ENCODE measurements at places on chromosomes 11 and 22.
A peak's percentile ranks its signal among the peaks of the same experiment; 100 is the strongest.

DNA sequence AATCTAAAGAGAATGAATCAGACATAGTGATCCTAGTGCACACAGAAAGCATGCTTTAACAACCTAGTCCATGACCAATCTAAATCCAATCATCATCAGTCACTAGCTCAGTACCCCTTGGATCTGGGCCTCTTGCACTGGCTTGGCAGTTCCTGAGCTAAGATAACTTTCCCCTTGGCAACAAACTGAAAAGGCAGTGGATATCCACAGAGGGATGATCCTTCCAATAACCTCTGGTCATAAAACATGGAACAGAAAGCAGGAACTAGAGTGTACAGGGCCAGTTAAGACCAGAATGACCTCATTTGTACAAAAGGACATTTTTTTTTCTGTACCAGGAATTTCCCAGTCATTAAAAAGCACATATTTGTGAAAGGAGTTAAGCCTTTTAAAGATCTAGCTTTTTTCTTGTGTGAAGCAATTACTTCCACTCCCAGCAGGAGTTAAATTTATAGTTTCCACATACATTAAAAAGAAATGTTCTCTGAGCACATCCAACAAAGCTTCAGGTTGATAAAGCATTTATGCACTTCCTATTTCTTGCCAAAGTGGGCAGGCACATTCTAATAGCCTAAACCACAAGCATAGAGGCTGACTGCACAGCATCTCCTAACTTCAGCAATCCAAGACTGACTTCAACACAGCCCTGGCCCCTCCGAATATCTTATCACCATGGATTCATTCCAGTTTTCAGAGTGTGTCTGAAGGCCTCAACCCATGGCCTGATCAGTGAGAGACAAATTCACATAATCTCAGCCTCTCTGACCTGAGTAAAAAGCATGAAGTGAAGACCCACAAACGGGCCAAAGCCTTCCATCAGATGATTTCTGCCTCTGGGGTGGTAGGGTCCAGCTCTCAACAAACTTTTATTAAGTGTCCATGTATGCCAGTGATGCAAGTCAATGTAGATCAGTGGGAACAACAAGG is 29.9 kb downstream of the GUCY1A2 start:
- no peak for DNase-seq

GRCh38 chr22:22123118-22123959 is 121.2 kb upstream of the VPREB1 start:
- DNase-seq: no peak

- no peak for DNase-seq
These were observed 34.2 kb downstream of the CCDC81 start for GRCh38 chr11:86408845-86409244.

DNA sequence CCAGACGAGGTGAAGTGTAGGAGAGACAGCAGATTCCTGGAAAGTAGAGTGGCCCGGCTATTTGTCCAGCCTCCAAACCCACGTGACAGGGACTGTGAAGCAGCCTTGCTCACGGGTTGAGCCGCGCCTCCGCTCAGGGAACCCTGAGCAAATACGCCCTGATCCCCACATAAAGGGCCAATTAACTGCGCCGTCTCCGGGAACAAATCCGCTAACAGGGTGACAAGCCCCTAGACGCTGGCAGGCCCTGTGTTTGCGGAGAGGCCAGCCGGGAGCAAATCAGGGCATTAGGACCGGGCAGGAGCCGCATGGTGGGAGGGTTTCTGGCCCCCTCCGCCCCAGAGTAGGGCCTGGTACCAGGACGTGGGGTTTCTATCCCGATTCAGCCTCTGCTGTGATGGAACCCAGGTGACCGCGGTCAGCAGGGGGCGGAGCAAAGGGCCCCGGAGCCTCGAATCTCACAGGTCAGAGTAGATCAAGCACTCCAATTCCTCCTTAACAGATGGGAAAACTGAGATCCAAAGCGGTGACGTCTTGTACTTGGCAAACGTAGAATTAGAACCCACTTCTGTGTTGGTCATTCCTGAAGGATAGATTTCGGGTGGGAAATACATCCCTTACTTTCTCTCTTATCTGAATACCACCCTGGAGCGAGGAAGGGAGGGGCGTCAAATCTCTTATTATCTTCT is 2.0 kb upstream of the ROBO3 start:
- DNase-seq: no peak

- DNase-seq: no peak
These were observed 31.2 kb downstream of the FLI1 start for GRCh38 chr11:128724891-128725611.

DNA sequence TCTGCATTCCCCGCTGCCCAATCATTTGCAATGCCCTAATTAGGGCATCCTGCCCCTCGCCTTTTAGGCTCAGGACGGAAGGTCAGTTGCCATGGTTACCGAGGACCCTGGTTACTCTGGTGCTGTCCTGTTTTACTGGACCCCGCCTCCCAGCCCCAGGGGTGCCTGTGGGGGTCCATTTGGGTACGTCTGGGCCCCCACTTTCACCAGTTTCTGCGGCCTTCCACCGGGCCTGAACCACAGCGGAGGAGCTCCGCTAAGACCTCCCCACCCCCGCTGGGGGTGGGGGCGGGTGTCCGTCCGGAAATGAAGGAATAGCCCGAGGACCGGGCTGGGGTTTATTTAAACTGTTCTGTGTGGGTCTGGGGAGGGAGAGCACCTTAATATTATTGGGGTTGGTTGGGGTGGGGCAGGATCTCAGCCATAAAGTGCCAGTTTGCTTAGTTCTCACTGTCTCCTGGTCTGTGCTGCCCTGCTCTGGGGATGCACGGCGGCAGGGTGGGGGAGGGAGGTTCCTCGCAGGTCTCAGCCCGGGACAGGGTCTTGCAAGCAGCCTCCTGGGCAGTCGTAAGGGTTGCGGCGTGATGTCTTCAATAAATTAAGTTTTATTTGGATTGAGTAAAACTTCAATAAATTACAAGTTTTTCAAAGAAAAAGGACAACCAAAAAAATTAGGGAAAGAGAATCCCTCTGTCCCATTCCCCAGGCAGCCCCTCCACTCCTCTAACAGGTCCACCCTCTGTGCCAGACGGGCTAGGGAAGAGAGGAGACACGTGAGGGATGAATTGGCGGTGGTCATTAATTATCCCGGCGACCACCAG is 5.3 kb downstream of the PHOX2A start:
- DNase-seq: no peak

DNA sequence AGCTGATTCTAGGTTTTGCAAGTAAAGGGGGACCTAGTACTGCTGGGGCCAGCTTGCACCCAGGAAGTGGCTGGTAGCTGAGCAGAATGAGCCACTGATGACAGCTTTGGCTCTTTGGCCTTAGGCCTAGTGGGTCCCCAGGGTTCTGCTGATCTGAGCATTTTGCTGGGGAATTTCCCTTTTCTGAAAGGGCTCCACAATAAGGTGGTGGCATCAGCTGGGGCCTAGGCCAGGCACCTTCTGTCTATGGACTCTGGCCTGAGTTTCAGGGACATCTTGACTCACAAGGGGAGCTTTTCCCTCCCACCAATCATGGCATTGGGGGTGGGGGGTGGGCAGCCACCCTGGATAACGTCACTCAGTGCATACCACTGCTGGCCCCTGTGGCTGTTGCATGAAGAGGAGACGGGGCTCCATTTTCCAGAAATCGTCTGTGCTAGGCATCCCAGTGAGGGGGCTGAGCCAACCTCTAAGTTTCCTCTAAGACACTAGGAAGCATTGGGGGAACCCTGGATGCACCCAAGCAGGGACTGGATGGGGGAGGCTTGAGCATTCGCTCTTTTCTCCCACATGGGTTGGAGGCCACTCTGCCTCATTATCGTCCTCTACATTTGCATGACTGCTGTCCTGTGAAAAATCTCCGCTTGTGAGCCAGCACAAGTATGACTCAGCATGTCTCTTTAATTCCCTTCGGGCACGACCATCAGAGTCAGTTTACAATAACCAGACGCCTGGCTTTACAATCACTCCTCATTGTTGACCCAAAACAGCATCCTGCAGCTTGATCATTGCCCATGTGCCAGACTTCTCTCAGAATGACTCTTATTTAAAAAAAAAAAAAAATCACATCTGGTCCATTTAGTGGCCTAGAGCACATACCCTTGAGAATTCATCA is 145.0 kb upstream of the THY1 start:
- DNase-seq: no peak

- DNase-seq: no peak
These were observed 1552.7 kb upstream of the TENM4 start for GRCh38 chr11:80993536-80993935.

DNA sequence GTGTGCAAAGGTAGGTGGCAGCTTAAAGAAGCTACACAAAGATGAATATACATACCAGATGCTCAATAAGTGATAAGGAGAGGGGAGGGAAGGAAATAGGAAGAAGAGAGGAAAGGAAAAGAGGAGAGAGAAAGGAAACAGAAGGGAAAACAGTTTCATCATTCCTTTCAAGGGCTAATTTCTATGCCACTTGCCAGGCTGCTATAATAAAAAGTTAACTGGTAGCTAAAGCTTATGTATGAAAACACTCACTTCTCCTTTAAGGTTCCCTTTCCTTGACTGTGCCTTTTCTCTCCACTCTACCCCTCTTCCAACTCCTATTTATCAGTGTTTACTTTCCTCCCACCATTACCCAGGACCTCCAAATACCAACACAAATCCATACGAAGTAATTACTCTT is 347.9 kb downstream of the DLG2 start:
- DNase-seq: no peak

- DNase-seq: no peak
These were observed 11.7 kb upstream of the MPEG1 start for GRCh38 chr11:59224351-59224928.

DNA sequence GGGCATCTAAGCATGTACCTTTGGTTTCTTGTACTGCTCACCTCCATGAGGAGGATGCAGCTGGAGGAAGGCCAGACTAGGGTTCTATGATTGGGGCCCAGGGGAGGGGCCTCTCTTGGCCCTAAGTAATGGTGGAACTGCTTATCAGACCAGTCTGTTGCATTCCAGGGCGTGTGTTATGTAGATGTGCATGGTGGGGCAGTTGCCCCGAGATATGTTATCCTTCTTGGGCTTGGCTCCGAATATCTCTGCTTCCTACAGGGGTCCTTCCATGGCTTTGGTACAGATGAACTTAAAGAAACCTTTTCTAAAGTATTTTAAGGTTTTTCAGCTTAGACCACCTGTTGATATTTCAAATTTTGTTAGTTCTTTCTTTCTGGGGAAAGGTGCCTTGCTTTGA is 126.0 kb downstream of the SWAP70 start:
- DNase-seq: no peak

DNA sequence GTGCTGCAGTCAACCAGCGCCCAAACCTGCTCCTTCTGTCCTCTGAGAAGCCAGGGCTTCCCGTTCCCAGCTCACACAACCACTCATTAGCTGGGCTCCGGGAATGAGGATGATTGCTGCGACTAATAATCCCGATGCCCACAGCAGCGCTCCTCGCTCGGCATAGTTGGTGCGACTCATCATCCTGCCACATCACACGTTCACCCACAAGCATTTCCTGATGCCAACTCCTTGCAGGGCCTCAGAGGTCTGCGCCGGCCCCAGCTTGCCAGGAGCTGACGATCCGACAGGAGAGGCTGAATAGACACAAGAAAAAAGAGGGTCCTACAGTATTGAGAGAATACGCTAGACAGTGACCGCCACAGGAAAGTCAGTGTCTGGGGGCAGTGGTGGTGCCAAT is 10.6 kb upstream of the CSNK1E start:
- DNase-seq: no peak

DNA sequence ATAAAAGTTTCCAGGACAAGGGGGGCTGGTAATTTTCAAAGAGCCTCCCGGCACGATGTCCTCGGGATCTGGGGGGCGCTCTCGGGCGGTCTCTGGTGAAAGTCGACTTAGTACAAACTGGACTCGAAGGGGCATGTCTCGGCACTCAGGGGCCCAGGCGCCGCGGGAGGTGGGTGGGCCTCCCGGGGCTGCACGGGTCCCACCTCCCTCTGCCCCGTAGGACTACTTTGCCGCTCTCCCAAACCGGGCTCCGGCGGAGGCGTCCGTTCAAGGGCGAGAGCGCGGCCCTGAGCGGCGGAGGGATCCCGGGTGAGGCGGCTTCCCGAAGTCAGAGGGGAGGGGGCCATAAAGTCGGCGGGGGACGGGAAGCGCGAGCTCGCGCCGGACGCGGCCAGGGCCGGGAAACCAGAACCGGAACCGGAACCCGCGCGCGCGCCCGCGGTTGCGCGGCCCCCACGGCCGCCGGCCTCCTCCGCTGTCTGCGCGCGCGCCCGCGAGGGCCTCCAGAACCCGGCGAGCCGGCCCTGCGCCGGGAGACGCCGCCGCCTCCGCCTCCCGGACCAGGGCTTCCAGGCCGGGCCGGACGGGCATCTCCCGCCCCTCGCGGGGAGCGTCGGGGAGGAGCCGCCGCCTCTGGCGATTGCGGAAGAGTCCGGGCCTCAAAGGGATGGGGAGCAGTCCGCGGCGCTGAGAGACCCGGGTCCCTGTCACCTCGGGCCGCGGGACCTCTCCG is at the start of gene ARHGEF12:
Gene ARHGEF12 (plus strand): TSS at position 506 of the 733 bp plus-strand sequence. CDS start 831 bp downstream, outside the sequence.
- DNase-seq: peak; percentile 65

GRCh38 chr11:78995171-78995570 is 420.5 kb upstream of the NARS2 start:
- DNase-seq: no peak

DNA sequence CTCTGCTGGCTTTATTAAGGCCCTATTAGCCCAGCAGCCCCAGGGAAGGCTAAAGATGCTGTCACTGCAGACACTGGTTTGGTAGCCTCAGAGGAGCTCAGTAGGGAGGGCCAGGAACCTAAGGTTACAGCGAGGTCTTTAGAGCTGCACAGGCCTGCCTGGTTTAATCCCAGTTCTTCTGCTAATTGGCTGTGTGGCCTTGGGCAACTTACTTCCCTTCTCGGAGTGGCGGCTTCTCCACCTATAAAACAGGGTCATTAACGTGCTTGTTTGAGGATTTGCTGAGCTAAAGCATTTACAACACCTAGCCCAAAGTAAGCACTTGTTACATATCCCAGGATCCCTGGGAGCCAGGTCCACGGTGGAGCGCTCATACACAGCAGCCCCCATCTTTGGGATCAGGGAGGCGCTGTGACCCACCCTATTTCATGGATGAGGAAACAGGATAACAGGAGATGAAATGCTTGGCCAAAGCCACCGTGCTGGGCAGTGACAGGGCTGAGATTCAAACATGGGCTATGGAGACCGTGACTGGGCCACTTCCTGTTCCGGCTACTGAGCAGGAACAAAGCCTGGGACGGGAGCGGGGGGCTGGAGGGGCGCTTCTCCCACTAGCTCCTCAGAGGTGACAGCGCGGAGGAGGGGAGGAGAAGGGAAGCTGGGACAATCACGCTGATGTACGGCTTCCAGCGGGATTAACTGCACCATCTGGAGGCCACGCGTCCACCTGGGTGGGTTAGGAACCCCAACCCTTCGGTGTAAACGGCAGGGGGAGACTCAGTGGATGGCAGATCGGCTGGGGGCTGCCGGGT is 61.5 kb downstream of the IGLL1 start:
- DNase-seq: no peak

GRCh38 chr22:41481925-41482318 is 13.0 kb downstream of the ACO2 start:
- DNase-seq: no peak

- no peak for DNase-seq
These were observed 84.1 kb downstream of the NXPE2 start for GRCh38 chr11:114762408-114762807.

DNA sequence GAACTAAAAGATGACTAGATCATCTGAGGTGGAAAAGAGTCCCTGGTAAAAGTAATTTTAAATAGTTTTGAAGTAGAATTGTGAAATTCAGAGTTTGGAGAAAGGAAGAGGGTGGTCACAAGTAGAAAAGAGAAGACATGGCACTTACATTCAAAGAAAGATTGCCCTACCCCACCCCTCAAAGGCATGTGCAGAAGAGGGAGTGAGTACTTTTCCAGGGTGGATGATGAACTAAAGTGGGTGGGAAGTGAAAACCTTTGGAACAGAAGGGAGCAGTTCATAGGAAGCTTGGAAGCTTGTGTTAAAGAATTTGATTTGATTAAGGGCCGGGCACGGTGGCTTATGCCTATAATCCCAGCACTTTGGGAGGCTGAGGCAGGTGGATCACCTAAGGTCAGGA is 23.6 kb downstream of the SREBF2 start:
- no peak for DNase-seq

Data from activated CD8-positive, alpha-beta memory T cell treated with anti-CD3 and anti-CD28 coated beads for 4 hours (primary cell).